Activated T-cell treated with anti-CD3 and anti-CD28 coated beads for 1 hour (primary cell): ENCODE measurements at places on chromosomes 6 and 20.
A peak's percentile ranks its signal among the peaks of the same experiment; 100 is the strongest.

- no peak for DNase-seq
Measured at GRCh38 chr20:13436530-13436929, 202.2 kb downstream of the TASP1 start.

- no peak for DNase-seq
Measured at GRCh38 chr6:159033160-159034049, 11.4 kb downstream of the TAGAP start.

GRCh38 chr20:43925801-43926200 is 11.1 kb downstream of the TOX2 start:
- no peak for DNase-seq

DNA sequence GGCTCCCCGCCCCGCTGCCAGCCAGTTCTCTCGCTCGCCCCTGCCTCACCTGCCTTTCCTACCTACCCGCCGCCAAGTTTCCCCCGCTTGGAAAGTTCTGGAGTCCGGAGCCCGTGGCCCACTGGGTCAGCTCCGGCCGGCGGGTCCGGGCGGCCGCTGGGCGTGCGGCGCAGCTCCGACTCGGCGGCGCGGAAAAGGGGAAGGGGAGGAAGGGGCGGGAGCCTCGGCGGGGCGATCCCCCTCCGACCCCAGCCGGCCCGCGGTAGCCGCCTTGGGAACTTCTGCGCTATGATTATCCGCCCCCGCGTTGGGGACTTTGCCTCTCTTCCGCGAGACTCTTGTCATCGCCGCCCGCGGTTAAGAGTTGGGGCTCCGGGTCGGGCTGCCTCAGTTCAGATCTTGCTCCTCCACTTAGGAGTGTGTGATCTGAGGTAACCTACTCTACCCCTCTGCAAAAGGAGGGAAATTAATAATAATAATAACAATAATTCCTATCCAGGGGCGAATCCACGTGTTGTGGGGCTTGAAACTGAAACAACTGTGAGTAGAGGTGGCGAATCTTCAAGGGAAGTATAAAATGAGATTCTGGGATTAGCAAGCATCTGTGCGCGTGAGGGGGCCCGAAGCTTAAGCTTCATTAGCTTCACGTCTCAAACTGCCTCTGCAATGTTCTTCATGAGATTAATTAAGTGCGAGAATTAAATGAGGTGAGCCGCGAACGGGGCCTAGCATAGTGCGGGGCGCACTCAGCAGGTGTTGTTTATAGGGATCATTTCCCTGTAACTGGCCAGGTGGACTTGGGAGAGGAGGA is 30.8 kb downstream of the SF3B5 start:
- DNase-seq, result peak; percentile 45

- DNase-seq, result no peak
Measured at GRCh38 chr6:129059650-129060049, 176.7 kb downstream of the LAMA2 start.
